ENCODE measurements at places on chromosomes 11 and 22.

GRCh38 chr11:13902523-13902922, 60.0 kb upstream of the SPON1 start:
- DNase-seq = no peak

- no peak for DNase-seq
These were observed 4.8 kb upstream of the PRDM11 start for GRCh38 chr11:45141631-45142030.

GRCh38 chr11:20844630-20845029, 175.2 kb downstream of the NELL1 start:
- no peak for DNase-seq

GRCh38 chr11:126601550-126602215, 246.2 kb downstream of the ST3GAL4 start:
- DNase-seq = no peak

GRCh38 chr11:85823816-85824215, 12.9 kb upstream of the SYTL2 start:
- peak; percentile 27 for DNase-seq

DNA sequence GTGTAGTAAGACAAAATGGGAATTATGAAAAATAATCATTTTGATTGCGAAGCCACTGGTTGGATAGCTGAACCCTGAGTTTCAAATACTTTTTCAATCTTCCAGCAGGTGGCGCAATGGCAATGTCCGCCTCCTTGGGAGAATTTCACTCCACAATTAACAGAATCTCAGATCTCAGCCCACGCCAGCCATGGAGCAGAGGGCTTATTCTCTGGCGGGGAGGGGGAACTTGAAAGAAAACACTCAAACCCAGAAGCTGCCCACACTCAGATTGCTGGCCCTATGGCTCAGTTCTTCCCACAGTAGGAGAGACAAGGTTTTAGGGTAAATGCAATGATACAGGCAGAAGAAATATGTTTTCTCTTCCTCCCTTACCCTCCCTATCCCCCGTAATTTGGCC, 38.7 kb upstream of the RCN1 start:
- DNase-seq = peak; percentile 17

DNA sequence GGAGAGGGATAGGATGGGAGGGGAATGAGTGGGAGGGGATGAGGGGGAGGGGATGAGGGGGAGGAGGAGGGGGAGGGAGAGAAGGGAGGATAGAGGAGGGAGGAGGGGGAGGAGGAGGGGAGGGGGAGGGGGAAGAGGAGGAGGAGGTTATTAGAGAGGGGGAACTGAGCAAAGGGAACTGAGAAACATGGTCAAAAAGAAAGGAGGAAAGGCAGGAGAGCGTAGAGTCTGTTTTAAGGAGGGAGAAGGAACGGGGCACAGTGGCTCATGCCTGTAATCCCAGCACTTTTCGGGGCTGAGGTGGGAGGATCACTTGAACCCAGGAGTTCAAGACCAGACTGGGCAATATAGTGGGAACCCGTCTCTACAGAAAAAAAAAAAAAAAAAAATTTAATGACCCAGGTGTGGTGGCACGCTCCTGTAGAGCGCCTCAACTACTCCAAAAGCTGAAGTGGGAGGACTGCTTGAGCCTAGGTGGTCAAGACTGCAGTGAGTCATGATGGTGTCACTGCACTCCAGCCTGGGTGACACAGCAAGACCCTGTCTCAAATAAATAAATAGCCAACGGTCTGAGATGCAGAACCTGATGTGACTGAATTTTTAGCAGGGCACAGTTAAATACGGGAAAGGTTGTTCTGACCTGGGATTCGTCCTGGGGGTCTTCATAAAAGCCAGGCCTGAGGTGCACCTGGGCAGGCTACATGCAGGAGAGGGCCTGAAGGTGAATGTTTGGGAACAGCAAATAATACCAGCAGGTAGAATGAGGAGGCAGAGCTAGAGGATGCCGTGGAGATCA, 4.0 kb downstream of the B3GNT6 start:
- DNase-seq = no peak

GRCh38 chr11:62433904-62434276, 15.1 kb downstream of the SCGB1A1 start:
- DNase-seq = no peak

- no peak for DNase-seq
These were observed 164.6 kb downstream of the IGLL1 start for GRCh38 chr22:23415490-23415851.

DNA sequence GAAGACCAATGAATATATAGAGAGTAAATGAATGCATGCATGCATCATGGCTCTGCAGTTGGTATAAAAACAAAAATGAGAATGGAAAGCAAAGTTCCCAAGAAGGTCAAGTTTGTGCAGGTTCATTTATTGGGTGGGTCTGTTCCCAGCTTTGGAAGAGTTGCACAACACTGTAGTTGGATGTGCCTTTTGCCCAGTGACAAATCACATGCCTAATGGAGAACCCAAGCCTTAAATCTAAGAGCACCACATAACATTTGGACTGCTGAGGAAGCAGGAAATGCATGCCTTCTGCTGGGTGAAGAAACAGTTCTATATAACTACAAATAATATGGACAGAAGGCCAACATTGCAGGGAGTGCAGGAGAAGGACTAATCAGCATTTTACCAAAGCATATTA, 30.6 kb downstream of the PRCP start:
- no peak for DNase-seq

- DNase-seq = no peak
These were observed 108.2 kb upstream of the CRYBB3 start for GRCh38 chr22:25091458-25091857.

DNA sequence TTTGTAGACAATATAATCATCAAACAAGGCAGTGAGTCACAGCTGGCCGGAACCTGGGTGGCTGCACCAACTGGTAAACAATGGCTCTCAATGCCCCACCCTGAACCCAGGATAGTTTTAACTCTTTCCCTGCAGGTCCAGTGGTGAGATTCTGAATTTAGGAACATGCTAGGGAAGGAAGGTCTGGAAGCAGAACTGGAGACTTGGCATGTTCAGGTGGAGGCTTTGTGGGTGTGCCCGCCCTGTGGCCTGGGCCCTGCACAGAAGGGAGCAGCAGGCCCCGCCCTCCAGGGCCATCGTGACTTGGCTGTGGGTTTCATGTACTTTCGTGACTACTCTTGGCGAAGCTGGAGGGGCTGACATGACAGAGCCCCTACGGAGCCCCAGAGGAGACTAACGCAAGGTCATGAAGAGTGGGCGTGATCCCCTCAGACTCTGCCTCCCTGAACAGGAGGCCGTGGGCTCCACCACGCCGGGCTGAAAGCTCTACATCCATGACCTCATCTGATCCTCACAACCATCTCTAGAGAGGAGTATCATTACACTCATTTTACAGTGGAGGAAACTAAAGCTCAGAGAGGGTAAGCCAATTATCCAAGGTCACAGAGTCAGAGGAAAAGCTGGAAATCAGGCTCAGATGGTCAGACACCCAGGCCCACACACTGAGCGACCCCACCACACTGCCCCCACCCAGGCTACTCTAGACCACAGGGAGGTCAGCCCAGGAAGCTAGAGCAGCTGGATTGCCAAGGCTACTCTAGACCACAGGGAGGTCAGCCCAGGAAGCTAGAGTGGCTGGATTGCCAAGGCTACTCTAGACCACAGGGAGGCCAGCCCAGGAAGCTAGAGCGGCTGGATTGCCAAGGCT, 27.3 kb downstream of the MAFF start:
- no peak for DNase-seq

DNA sequence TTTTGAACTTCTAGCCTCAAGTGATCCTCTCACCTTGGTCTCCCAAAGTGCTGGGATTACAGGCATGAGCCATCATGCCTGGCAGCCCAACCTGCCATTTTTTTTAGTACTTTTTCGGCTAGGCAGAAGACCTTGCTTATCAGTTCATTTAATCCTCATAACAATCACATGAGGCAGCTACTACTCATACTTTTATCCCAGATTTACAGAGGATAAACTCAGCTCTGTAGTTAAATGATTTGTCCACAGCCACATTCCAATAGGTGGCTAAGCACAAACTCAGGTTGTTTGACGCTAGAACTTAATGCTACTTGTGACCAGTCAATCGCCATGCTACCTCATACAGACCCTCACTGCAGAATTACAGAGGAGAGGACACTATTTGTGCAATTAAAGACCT, 28.1 kb downstream of the SBF2 start:
- DNase-seq = no peak

DNA sequence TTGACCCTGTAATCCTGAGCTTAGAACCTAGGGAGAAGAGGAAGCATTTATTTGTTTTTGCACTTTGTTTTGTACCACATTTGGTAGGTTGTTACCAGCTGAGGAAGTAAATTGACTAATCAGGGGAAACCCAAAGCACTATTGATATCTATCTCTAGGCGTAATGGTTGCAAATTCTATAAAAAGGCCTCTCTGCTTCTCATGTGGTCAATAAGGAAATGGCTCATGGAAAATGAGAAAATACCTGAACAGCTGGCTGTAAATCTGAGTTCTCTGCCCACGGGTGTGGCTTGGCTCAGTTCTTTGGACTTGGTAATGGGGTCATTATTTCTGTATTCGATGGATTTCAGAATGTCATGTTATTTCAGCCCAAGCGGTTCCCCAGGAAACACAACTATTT, 42.4 kb downstream of the BARX2 start:
- DNase-seq = no peak

GRCh38 chr11:105074166-105074530, 29.0 kb upstream of the CARD16 start:
- DNase-seq = no peak

- no peak for DNase-seq
These were observed 75.3 kb upstream of the IGLL5 start for GRCh38 chr22:22812031-22812905.
